ENCODE measurements at places on chromosomes 6 and 20.
A peak's percentile ranks its signal among the peaks of the same experiment; 100 is the strongest.

DNA sequence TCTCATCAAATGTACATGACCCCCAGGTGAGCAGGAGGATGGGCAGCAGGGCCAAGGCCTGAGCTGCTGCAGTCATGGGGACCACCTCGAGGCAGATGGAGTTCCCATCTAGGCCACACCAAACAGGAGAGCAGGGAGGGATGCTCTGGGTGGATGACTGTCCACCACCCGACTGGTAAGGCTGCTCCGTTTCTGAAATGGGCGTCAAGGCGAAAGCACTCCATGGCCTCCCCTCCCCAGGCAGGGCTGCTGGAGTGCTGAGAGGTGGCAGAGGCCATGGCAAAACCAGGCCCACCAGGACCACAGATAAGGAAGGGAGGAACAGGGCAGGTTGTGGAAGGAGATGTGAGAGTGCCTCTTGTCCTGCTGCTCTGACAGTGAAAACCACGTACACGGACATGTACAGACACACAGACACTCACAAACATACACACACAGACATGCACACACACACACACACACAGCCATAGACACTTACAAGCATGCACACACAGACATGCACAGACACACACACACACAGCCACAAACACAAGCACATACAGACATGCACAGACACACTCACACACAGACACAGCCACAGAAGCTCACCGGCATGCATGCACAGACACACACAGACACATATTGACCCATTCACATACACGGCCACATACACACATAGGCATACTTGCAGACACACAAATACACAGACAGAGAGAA is 93.2 kb downstream of the PSMG4 start:
- DNase-seq, result no peak

- no peak for DNase-seq
These were observed 45.7 kb downstream of the PREP start for GRCh38 chr6:105357165-105357564.

DNA sequence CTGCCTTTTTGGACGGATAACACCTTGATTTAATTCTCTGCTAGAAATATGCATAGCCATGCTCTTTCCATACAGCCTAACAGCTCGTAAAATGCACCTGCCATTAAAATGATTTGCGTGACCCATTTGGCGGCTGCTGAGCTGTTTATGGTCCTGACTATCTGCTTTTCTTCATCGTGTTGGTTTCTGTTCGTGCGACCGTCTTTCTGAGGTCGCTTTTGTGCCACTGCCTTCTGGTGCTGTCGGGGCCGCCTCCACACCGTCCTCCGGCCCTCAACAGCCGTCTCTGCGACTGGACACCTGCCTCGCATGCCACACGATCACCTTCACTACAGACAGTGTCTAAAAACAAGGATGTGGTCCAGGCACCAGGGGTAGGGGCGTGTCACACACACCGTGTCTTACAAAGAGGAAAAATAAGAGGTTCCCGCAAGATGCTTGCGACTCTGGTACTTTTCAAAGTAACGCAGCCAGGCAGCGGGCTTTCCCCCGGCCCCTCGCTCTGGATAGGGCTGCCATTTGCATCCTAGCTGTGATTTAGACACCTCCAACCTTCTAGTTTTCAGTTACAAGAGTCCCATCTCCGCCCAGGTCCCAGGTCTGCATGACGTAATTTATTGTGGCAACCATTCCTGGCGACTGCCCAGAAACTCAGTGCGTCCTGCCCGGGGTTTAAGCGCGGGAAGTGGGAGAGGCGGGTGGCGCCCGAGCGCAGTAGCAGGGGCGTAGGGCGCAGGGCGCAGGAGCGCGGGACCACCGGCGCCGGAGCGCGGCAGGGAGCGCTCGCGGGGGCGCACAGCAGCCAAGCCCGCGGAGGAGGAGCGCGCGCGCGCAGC is at the start of gene STMND1:
Gene STMND1 (plus strand): TSS at position 629 of the 836 bp plus-strand sequence. CDS start 208 bp downstream, outside the sequence.
- no peak for DNase-seq

- peak; percentile 90 for DNase-seq
These were observed 530.4 kb upstream of the BTBD3 start for GRCh38 chr20:11387189-11387754.
